ENCODE measurements at places on chromosomes 13 and 19. TPM values are rescaled to one million over a fixed set of nuclear protein-coding genes. Genes with fewer than 3 reads are reported as not detected.
A peak's percentile ranks its signal among the peaks of the same experiment; 100 is the strongest.

GRCh38 chr13:73293913-73294523 is 235.2 kb downstream of the KLF5 start:
- DNase-seq = no peak

GRCh38 chr13:98445340-98446233 is 131.3 kb downstream of the STK24 start:
- DNase-seq = peak; percentile 85

- DNase-seq = no peak
These were observed 55.7 kb upstream of the ZNF507 start for GRCh38 chr19:32289566-32290210.

- no peak for DNase-seq
These were observed 459.1 kb downstream of the DCT start for GRCh38 chr13:94020426-94020825.

GRCh38 chr19:35404879-35405622 is 34.2 kb downstream of the GPR42 start:
- DNase-seq = no peak

GRCh38 chr13:73995736-73996135 is 138.5 kb downstream of the KLF12 start:
- DNase-seq = peak; percentile 23

- DNase-seq = no peak
These were observed 68.5 kb upstream of the POMP start for GRCh38 chr13:28590461-28590860.

DNA sequence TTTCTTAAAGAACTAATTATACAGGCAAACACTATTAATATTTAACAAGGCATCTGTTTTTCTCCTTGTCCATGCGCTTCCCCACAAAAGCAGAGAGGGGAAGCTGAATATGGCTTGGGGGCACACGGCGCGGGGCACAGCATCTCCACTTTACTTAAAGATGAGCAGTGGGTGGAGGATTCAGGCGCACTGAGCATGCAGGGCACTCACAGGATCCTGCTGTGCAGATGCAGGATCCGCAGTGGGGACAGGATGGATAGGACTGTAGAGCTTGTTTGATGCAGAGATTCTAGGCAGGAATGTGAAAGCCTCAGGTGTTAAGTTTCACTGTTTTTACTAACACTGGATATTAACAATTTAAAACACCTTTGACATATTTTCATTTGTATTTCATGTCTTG is 43.3 kb downstream of the ATP11A start:
- DNase-seq = no peak

DNA sequence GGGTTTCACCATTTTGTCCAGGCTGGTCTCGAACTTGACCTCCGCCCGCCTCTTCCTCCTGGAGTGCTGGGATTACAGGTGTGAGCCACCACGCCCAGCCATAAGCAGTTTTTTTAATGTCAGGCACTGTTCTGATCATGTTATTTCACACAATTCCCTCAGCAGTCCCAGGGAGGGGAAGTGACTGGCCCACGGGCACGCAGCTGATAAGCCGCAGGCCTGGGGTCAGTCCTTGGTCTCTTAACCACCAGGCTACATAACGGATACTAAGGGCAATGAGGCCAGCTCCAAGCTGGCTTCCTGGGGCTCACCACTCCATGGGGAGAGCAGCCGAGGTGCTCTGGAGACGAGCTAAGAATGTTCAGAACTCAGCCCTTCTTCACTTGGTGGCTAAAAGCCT is 13.5 kb downstream of the BRSK1 start:
- DNase-seq = no peak

- DNase-seq = no peak
These were observed 4.6 kb upstream of the LYPD5 start for GRCh38 chr19:43806848-43807247.

GRCh38 chr19:3695986-3696659 is 4.1 kb downstream of the PIP5K1C start:
- peak; percentile 58 for DNase-seq

GRCh38 chr13:39612023-39612637 is 9.1 kb upstream of the LHFPL6 start:
- peak; percentile 64 for DNase-seq

DNA sequence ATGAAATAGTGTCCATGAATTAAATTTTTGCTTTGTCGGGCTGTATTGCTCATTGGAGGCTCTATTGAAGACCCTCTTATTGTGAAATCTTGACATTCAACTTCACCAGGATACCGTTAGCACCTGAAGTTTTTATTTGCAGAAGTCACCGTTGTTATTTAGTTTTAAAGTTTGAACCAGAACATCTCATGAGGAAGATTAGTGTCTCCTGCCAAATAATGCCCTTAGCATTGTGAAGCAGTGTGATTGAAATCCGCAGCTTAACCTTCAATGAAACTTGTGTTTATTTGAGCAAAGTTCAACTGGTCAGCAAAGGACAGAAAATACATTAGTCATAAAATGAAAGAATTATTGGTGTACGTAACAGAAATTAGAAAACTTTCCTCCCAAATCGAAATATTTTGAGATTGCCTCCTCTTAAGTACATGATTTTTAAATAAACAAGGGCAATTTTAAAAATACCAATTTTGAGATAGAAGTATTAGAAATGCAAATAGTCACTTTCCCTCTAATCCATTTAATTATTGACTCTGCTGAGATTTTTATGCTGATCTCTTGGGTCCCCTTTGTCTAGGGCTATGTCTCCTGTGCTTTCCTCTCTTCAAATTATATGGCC is 84.4 kb downstream of the WDFY2 start:
- no peak for DNase-seq

- DNase-seq = no peak
These were observed 119.6 kb downstream of the RFC3 start for GRCh38 chr13:33937373-33938098.

GRCh38 chr13:54592201-54592600 is 1563.6 kb downstream of the OLFM4 start:
- DNase-seq = no peak

- DNase-seq = no peak
These were observed 870.2 kb downstream of the EFNB2 start for GRCh38 chr13:105665284-105665683.

- DNase-seq = no peak
These were observed 124.9 kb upstream of the MRI1 start for GRCh38 chr19:13639342-13639929.

DNA sequence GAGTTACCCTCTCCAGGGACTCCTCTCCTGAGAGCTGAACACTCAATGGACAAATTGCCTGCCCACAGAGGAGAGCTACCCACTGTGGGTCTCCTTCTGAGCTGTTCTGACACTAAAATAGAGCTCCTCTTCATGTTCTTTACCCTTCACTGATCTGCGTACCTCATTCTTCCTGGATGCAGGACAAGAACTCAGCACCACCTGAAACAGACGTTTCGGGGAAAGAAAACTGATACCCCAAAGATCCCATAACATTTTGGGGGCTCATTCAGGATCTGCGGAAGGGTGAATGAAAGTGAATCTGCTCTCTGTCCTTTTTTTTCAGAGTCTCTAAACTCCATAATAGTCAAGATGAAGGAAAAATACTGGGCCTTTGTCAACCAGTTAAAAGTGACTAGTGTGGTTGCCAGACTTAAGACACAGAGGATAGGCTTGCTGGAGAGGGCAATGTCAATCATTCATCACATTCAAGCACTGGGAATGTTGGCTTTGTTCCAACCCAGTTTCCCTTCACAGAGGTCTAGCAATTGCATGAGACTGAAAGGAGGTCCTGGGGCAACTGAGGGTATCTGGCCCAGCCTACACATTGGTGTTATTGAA is 136.7 kb upstream of the SLITRK6 start:
- no peak for DNase-seq

DNA sequence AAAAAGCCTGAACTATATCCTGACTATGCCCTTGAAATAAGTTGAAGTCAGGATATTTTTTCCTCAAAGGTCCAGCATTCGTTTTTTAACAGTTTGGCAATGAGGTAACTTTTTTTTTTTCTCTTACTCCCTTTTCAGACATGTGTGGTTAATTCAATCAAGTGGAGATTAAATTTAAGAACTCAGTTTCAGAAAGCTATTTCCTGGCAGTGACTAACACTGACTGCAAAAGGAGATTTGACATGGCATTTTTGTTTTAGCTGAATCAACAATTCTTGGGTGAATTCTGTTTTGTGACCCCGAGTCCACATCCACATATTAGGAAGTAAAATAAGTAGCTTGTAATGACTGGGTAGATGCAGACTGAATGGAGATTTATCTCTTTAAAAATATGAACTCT is 716.4 kb downstream of the PCDH9 start:
- no peak for DNase-seq

DNA sequence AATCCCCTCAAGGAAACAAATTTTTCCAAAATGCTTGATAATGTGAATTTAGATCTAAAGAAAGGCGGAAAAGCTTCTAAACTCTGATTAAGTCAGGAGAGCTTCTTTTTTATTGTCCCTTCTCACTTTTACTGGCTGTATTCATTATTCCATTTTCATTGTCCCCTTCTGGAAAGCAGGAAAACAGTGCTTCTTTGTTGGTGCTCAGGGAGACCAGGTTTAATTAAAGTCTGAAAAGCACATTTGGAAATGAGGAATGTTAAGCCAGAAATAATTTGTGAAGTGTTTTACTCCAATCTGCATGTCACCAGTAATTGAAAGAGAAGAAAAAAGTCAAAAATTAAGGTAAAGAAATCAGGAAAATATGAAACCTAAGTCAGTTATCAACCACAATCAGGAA is 43.5 kb upstream of the TSC22D1 start:
- DNase-seq = no peak

DNA sequence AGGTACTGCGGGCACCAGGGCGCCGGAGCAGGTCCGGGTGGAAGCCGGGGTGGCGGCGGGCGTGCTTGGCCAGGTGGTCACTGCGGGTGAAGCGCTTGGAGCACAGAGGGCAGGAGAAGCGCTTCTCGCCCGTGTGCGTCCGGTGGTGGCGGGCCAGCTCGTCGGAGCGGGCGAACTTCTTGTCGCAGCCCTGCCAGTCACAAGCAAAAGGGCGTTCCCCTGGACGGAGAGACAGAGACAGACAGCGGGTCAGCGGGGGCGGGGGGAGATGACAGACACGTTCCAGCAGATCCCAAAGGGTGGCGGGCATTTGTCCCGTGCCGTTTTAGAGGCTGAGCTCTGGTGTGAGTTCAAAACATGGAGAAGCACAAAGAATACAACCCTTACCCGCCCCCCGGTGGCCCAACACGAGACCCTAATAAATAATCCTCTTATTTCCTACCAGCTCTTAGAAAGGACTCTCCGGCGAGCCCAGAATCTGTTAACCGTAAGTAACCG is 6.3 kb upstream of the REXO1 start:
- DNase-seq = peak; percentile 88

GRCh38 chr19:49413348-49413747 is 9.9 kb downstream of the PTH2 start:
- DNase-seq = no peak

- DNase-seq = no peak
These were observed 55.2 kb downstream of the STARD13 start for GRCh38 chr13:33230178-33230881.

GRCh38 chr19:47601180-47601904 is 7.6 kb upstream of the BICRA start:
- no peak for DNase-seq

DNA sequence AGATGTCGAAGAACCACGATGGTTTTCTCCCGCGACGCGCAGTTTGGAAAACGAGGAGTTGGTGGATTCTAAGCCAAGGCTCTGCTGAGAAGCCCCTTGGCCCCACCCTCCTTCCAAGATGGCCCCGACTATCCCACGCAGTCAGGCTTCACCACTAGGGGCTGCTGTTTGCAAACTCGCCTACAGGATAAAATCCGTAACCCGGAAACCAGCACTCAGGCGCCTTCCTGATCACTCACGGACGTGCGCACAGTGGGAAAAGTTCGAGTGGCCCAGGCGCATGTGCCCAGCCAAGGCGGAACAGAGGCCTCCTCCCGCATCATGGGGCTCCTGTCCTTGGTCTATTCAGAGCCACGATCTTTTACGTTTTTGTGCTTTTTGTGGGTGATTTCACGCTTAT is 19.2 kb upstream of the UQCR11 start:
- DNase-seq = no peak

KLK4 gene
- not detected for total RNA-seq

PRMT1 gene
- total RNA-seq = 65.6 TPM

TNNT1 gene
- total RNA-seq = 2.4 TPM

TSPAN16 gene
- not detected for total RNA-seq

CEACAM16 gene
- total RNA-seq = not detected

GPR180 gene
- total RNA-seq = 3.2 TPM

MYCBP2 gene
- 83.3 TPM for total RNA-seq

CYP4F8 gene
- total RNA-seq = not detected

CRB3 gene
- total RNA-seq = 71.1 TPM

SIGLEC11 gene
- 5.7 TPM for total RNA-seq
